ENCODE measurements at places on chromosomes 13 and 19.

DNA sequence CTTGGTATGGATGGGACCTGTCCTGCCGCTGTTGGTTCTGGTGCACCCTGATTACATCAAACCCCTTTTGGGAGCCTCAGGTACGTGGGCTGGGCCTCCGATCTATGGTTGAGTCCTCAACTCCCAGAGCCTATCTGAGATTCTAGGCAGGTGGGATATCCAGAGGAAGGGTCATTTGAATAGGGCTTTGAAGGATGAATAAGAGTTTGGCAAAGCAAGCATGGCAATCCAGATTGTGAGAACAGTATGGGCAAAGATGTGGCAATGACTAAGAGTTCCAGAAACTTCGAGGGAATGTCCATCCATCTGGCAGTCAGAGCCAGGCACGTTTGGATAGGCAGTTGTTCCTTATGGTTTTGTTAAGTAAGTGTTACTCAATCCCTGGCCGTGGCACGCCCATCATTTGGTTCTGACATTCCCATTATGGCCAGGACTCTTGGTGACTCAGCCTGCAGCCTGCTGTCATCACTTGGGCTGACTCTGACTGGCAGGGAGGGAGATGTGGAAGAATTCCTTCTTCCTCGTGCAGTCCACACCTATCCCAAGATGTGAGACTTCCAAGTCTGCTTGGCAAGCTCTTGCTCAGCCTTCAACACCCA, 21.5 kb downstream of the CYP4F22 start:
- no peak for DNase-seq

GRCh38 chr19:4049432-4049831, 17.3 kb downstream of the ZBTB7A start:
- DNase-seq: peak; percentile 49

DNA sequence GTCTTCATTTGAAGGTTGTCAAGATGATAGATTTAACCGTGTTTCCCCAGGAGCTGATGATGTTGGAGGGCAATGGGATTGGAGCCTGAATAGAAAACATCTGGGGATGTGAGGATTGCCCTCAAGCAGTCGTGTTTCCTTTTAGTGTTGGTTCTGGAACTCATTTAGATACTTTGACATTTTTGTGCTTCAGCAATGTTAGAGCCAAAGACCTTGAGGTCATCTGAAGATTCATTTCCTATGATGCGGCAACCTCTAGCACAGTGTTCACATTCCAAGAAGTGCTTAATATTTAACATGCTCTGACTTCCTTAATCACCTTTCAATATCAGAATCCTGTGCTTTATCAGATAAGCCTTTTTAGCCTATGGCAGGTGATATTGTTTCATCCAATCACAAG, 82.7 kb downstream of the SLC10A2 start:
- no peak for DNase-seq

DNA sequence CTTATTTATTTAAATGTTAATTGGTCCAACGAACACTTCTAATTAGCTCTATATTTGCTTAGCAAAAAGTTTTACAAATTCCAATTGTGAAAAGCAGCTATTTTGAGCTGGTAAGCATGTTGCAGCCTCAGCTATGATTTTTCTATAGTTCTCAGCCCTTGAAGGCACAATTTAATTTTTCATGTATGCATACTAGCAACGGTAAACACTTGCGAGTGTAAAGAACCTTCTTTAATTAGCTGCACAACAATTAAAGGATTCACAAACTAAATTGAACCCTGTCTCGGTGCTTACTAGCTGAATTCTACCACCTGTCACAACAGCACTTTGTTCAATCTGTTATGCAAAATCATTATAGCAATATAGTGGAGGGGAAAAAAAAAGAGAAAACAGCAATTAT, 29.8 kb downstream of the ZNF536 start:
- DNase-seq: no peak

GRCh38 chr19:48987323-48987722, 5.8 kb downstream of the GYS1 start:
- no peak for DNase-seq

DNA sequence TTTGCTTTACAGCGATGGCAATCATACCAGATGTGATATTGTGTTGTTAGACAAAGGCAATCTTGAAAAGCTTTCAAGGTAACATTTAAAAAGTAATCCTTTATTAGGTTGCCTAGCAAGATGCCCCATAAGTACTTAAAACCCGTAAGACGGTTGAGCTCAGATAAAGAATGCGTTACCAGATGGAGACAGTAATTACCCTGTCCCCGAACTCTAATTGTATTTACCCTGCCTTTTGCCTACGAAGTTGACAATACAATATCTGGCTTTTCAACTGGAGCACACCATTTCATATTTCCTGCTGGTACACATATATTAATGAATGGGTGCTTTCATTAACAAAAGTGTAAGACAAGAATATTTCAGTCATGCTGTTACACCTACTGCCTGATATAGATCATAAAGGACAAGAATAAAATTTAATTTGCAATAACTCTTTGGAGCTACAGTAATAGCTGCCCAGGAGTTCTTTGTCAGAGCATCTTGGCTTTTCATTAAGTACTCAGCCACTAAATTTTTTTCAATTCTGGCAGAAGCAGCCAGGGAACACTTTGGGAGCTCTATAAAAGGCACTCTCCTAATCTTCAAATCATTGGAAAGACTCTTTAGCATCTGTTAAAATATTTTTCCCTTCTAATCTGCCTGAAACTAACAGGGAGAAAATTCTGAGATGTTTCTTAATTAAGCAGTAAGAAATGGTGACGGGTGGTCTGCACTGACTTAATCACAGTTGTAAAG, 63.8 kb downstream of the DCT start:
- DNase-seq: no peak

- DNase-seq: no peak
Measured at GRCh38 chr13:49258089-49258796, 10.5 kb downstream of the CDADC1 start.

DNA sequence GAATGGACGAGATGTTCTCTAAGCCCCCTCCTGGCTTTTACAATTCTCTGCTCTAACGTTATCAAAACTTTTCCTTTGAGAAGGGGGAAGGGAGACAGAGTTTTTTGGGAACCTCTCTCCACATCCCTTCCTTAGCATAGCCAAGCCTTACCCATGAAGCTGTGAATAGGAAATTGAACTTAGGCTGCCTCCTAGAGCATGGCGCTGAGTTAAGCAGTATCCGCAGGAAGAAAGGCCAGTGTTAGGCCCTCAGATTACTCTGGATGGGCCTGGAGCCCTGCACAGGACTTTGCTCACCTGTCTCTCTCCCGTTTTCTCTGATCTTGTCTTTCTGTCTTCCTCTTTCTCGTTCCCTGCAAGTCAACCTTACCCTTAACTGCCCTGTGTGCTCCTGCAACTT, 39.6 kb downstream of the CYP2B6 start:
- peak; percentile 27 for DNase-seq
